Neural crest cell (in vitro differentiated cells): ENCODE measurements at places on chromosomes 7 and 10.

GRCh38 chr7:30971440-30971839 is 7.7 kb downstream of the GHRHR start:
- no peak for DNase-seq

- no peak for DNase-seq
Measured at GRCh38 chr10:70679498-70679897, 7.2 kb downstream of the ADAMTS14 start.

GRCh38 chr10:14456870-14457266 is 126.1 kb upstream of the FRMD4A start:
- no peak for DNase-seq

- no peak for DNase-seq
Measured at GRCh38 chr10:76675561-76675950, 962.1 kb downstream of the KCNMA1 start.

GRCh38 chr10:78028438-78029268 is 662 bp downstream of the POLR3A start:
- DNase-seq: no peak

GRCh38 chr7:91356915-91357314 is 92.7 kb downstream of the FZD1 start:
- DNase-seq: no peak

DNA sequence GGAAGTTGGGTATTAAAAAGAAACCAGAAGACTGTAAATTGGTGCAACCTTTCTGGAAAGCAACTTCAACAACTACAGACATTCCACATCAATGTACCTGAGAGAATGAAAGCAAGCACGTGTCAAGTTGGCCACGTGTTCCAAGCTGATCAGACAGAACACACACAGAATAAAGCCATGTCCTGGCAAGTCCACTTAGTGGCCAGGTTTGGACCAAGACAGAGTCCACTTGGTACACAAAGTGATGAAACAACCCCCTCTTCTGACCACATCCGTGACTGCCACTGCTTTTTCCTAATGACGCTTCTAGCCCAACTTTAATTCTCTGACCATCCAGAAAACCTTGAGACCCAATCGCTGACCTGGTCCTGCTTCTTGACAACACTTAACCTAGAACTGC is 109.4 kb downstream of the ABLIM1 start:
- peak; percentile 16 for DNase-seq

DNA sequence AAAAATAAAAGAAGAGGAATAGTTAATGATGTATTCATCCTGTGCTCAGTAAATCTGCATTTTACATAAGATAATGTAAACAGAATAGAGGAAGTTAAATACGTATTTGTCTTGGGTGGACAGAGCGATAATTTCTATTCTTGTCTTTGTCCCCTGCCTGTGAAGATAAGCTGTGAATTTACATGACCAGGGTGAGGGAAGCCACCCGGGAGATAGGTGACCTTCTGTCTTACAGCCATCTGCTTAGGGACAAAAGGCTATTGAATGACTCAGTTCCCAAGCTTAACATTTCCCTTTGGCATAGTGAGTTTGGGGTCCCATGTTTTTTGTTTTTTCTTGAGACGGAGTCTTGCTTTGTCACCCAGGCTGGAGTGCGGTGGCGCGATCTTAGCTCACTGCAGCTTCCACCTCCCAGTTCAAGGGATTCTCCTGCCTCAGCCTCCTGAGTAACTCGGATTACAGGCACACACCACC is 88.7 kb upstream of the KCTD7 start:
- no peak for DNase-seq

- no peak for DNase-seq
Measured at GRCh38 chr7:2787251-2787951, 56.7 kb downstream of the GNA12 start.

DNA sequence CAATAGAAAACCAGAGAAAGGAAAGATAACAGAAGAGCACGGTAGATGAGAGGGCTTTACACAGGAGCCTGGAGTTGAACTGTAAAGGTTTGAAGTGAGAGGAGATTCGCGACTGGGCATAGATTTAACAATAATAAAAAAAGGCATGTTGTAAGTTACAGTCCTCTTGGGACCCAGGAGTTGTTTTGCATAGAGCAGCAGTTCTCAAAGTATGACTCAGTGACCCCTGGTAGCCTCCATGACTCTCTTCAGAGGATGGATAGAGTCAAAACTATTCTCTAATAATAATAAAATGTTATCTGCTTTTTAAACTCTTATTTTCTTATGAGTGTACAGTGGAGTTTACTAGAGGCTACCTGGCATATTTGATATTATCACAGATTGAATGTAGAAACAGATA is 262.3 kb downstream of the SORCS3 start:
- DNase-seq: no peak

- DNase-seq: no peak
Measured at GRCh38 chr10:71580926-71581325, 138.7 kb downstream of the C10orf105 start.

DNA sequence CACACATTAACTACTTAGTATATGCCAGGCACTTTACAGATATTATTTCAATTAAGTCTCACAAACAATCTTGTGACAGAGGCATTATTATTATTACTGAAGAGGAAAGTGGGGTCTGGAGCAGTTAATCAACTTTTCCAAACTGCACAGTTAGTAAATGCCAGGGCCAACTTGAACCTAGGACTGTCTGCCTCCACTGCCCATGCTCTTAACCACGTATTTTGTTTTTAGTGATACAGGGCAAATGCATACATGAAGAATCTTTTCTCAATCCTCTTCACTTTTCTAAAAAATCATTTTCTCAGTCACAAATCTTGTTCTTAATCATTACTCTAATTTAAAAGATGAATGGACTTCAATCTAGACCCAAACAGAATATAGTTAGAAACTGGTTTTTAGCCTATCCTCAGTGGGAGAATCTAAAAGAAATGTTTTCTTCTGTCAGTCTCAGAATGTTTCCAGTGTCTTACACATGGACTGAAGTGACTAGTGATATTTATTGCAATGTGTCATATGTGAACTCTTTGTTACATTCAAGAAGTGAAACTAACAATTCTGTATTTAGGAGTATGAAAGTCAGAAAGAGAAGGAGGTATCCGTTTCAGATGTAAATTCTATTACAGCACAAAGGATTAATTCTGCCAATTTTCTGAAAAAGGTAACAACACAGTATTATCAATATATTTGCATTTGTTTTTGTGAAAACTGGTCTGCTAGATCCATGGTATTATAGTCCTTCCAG is 55.5 kb upstream of the CCNJ start:
- no peak for DNase-seq

- DNase-seq: no peak
Measured at GRCh38 chr10:109029870-109030269, 893.4 kb downstream of the XPNPEP1 start.

DNA sequence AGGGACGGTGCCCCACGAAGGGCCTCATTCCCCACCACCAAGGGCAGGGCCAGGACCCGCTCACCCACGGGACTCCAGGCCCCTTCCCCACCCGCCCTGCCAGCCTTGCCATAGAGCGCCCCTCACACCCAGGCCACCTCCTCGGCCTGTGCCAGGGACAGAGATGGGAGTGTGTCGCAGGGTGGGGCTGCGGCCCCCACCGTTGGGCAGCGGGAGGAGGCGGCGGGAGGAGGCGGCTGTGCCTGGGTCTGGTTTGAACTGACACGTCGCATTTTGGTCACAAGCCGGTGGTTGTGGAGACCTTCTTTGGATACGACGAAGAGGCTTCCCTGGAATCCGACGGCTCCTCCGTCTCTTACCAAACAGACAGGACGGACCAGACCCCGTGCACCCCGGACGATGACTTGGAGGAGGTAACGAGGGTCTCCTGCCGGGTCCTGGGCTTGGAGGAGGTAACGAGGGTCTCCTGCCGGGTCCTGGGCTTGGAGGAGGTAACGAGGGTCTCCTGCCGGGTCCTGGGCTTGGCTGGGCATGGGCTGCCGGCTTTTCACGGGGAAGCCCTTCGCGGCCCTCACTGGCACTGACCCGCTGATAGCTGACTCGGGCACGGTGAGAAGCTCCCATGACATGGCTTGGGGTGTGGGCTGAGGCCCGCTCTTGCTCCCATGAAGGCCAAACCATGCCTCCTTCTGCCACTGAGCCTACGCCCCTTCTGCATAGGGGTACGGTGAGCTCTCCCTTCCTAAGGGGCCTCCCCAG is 46.4 kb upstream of the DPYSL4 start:
- DNase-seq: no peak

DNA sequence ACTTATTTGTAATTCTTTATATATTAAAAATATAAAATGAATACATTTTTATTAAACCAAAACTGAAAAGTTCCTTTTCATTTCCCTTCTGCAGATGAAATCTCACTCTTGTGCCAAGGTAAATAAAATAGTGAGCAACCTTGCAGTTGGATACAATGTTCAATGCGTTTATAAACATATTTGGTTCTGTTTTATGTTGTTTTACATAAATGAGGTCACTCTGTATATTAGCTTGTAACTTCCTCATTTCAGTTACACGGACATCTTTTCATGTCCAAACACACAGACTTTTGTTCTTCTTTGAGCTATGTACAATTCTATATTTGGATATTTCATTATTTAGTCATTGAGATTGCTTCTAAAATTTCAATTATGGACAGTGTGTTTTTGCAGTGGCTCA is 107.7 kb downstream of the BBS9 start:
- no peak for DNase-seq

GRCh38 chr7:47392241-47392759 is 189.6 kb downstream of the TNS3 start:
- DNase-seq: no peak

DNA sequence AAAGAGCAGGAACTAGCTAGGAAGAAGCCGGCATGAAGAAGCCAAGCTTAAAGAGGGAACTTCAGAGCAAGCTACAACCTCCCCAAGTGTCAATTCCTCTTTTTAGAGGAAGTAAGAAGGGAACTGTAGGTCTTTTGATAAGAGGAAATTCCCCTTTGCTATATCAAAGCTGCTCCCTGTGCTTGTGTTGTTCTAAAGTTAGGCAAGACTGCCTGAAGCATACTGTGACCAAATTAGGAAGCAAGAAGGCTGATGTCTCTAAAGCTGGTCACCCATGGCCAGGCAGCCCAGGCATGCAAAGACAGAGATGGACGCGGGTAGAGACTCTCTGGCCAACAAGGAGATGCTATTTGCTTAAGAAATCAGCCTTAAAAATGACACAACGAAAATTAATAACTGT is 87.9 kb downstream of the RNF216 start:
- DNase-seq: no peak

DNA sequence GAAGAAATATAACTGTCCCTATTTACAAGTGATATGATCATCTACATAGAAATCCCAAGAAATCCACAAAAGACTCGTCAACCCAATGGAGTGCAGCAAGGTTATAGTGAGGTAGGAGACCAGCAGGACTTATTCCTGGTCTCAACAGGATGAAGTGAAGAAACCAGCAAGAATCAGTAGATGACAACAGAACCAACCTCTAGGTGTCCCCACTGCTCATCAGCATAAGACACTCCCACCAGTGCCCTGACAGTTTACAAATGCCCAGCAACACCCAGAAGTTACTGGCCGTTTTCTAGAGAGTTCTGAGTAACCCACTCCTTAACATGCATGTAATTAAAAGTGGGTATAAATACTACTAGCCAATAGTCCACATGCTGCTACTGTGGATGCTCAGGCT is 470.5 kb upstream of the LRRTM3 start:
- DNase-seq: no peak

GRCh38 chr10:6065406-6065805 is 3.2 kb upstream of the IL2RA start:
- DNase-seq: no peak
